ENCODE measurements at places on chromosomes 16 and 17.

DNA sequence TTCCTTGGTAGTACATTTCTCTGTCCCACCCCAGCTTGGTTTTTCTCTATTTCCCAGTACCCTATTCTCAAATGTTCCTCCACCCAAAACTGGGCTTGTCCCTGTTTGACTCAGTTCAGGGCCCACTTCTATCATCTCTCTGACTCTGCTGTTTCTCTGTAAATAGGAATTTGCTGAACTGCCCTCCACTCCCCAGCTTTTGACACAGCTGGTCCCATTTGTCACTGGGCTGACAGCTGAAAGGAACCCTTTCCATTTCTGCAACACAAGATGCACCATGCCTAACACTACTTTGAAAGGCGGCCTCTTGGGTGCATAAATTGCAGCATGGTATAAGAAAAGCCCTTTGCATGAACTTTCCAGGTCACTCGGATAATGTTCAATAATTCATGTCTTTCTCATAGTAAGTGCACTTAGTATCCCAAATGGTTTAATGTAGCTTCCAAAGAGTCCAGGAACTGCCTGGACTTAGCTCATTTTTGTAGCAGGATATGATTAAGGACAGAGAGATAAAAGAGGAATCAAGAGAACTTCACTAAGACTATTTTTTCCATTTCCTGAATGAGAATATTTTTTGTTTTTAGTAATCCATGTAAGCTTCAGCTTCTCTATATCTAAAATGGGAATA lies 256.7 kb downstream of the CDH11 start:
- no peak for DNase-seq

DNA sequence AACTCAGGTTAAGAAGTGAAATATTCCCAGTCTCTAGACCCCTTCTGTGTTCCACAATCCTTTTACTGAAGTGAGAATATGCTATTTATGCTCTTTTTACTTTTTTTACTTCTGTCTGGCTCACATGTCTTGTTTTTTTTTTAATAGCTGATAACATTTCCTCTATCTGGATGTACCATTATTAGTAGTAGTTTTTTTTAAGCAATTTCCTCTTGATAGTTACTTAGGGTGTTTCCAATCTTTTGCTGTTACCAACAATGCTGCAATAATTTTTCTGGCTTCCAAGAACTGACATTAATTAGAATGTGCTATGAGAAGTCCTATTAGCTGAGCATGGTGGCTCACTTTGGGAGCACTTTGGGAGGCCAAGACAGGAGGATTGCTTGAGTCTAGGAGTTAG lies 32.0 kb downstream of the KSR1 start:
- no peak for DNase-seq

DNA sequence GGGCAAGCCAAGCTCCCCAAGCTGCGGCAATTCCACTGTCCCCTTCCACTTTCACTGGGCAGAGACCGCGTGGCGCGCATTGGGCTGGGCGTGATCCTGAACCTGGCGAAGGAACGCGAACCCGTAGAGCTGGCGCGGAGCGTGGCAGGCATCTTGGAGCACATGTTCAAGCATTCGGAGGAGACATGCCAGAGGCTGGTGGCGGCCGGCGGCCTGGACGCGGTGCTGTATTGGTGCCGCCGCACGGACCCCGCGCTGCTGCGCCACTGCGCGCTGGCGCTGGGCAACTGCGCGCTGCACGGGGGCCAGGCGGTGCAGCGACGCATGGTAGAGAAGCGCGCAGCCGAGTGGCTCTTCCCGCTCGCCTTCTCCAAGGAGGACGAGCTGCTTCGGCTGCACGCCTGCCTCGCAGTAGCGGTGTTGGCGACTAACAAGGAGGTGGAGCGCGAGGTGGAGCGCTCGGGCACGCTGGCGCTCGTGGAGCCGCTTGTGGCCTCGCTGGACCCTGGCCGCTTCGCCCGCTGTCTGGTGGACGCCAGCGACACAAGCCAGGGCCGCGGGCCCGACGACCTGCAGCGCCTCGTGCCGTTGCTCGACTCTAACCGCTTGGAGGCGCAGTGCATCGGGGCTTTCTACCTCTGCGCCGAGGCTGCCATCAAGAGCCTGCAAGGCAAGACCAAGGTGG lies 9.8 kb downstream of the SARM1 start:
- DNase-seq = no peak

- peak; percentile 55 for DNase-seq
Observed at GRCh38 chr16:21656795-21657768, 4.7 kb upstream of the IGSF6 start.

- no peak for DNase-seq
Observed at GRCh38 chr17:40448213-40448638, 5.0 kb downstream of the IGFBP4 start.

GRCh38 chr16:50600582-50601283 lies 52.5 kb downstream of the NKD1 start:
- no peak for DNase-seq

DNA sequence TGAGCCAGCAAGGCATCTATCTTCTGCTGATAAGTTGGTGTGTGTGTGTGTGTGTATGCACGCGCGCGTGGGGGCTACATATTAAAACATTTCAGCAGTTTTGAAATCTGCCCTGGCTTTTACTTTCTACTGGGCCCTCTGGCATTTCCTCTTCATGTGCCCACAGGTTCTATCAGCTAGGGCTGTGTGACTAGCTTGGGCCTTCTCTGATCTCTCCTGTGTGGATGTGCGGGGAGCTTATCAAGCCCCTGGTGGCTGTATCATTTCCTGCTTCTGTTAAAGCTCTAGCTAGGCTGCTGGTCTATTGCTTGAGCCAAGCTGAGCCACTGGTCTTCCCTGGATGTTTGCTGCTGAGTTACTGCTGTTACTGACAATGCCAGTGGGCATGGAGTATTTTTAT lies 132.5 kb downstream of the AATF start:
- DNase-seq = no peak

DNA sequence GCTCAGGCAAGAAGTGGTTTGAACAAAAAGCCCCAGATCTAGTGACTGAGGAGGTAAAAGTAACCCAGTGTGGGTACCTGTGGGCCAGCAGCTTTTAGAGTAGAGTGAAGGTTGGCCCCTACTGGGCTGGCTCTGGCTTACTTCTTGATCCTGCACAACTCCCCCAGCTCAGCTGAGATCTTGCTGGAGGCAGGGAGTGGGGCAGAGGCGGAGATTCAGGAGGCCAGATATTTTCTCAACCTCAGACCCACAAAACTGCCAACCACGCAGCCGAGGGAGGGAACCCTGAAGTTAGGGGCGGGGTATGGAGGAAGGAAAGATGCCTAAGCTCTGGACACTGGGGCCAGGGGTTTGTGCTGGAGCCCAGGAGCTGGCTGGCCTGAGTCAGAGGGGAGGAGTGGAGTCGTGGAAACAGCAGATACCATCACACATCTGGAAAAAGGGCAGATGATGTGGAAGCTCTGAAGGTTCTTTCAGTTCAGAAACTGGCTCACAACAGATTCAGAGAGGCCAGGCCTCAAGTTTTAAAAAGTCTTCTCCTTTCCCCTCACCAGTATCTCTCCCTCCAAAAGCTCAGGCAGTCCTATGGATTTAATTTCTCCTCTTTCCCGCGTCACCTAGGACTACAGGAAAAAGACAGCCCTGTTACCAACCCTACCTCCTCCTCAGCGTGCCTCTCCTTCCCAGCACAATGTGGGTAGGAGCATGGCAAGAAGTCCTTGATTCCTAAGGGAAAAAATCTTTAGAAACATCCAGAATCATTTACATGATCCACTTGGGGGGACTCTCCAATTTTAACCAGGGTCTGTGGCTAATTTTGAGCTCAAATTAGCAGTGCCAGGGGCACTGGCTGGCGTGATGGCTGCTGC lies 48.1 kb downstream of the MYO18A start:
- no peak for DNase-seq

DNA sequence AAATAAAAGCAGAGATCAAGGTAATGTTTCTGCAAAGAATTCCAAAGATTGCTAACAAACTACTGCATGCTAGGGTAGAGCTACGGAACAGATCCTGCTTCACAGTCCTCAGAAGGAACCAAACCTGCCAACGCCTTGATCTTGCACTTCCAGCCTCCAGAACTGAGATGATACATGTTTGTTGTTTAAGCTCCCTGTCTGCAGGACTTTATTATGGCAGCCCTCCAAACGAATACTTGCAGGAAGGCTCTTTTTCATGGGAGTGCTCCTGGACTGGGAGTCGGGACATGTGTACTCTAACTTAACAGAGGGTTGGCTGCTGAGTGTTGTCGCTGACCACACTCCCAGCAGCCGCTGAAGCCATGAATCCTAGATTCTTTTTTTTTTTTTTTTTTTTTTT lies 808.8 kb upstream of the EEF2KMT start:
- DNase-seq = no peak

- DNase-seq = no peak
Observed at GRCh38 chr17:60557805-60558204, 31.8 kb upstream of the APPBP2 start.

DNA sequence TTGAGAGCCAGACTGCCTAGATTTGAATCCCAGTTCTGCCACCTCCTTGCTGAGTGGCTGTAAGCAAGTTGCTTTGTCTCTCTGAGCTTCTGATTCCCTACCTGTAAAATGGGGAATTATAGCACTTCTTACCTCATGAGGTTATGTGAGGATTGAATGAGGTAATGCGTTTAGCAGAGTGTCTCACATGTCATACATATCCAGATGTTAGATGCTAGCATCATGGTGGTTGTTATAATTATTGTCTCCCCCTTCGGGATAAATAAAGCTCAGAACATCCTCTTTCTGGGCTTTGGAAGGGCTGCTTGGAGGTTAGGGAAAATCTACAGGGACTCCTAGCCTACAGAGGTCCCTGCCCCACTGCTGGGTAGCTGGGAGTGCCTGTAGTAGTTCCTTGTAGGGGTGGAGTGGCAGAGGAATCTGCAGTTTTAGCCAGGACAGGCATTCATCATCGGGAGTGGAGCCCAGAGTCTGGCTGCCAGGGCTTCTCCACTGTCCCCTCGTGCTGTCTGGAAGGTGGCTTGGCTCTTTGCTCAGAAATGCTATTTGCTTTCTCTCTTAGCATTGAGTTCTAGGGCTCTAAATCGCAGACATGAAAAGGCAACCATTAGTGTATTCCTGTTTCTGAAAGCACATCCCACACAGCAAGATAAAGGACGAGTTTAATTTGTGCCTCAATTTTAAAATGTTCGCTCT lies 137.9 kb upstream of the CACNG3 start:
- DNase-seq = no peak

- no peak for DNase-seq
Observed at GRCh38 chr16:4373909-4374742, 2.5 kb downstream of the VASN start.

- DNase-seq = no peak
Observed at GRCh38 chr16:82300374-82300951, 130.4 kb upstream of the MPHOSPH6 start.

- DNase-seq = peak; percentile 55
Observed at GRCh38 chr17:4900231-4901107, 1.1 kb downstream of the C17orf107 start.

DNA sequence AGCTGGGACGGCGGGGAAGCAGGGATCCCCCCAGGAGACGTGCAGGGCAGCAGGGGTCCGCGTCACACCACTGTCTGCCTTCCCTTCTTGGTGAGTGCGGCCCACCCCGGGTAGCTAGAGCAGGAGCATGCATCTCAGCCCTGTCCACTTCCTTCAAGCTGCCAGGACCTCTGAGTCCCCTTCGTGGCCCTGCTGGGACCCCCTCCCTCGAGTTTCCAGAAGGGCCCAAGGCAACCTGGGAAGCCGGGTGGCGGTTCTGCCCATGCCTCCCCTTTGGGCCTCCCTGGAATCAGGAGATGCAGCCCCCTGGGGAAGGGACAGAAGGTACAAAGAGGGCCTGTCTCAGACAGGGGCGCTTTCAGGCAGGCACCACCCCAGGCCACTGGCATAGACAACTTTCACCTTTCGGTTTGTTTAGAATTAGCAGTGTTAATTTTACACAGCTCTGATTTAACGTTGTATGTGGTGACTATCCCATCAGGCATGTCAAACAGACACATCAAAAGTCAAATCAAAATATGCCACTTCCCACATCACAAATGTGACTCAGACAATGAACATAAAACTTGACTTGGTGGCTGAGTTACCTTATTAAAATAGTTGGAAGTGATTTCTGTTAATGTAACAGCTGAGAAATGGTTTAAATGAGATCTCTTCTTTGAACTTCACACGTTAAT lies 94.5 kb upstream of the METRNL start:
- DNase-seq = no peak

DNA sequence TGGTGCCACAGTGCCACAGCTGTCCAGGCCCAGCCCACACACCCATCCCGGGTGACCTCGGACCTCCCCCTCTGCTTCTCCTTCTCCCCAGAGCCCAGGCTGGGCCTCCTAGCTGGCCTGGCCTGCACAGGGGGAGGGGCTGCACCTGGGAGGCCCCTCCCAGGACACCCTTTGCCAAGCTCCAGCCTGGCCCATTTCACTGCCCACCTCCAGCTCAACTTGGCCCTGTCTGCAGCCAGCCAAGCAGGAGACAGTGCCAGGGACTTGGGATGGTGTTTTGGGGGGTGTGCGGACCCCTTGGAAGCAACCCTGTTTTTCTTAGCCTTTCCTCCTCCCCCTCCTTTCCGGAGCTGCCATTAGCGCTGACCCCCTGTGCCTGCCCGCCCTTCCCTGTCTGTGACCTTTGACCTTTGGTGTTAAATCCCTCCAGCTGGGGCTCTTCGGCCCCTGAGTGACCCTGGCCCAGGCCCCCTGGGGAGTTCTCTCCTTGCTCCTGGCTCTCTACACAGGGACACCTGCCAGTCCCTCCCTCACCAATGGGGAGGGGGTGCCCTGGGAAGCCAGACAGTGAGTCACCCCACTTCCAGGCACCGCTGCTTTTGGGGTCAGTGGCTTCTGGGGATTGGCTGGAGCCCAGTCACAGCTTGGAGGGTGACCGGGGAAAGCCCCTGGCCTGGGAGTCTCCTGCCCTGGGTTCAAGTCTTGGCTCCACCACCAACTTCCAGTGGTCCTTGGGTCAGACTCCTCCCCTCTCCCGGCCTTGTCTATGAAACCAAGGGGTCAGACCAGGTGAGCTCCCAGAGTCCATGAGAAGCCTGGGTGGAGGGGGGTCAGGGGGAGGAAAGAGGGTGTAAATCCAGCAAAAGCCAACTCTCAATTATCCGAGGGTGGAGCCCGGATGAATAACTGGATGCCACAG lies 1.9 kb downstream of the GLIS2 start:
- DNase-seq = no peak

DNA sequence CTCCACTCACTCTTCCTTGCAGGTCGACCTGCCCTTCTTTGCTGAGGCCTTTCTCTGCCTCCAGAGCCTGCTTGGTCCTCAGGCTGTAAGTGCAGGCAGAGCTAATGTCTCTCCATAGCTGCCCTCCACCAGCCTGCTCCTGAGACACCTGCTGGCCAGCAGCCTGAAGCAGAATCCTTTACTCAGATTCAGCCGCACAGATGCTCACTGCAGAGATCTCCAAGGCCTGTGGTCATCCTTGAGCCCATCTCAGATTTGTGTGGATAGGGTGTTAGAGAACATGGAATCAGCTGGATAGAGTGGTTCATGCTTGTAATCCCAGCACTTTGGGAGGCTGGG lies 11.5 kb downstream of the DEXI start:
- DNase-seq = no peak

DNA sequence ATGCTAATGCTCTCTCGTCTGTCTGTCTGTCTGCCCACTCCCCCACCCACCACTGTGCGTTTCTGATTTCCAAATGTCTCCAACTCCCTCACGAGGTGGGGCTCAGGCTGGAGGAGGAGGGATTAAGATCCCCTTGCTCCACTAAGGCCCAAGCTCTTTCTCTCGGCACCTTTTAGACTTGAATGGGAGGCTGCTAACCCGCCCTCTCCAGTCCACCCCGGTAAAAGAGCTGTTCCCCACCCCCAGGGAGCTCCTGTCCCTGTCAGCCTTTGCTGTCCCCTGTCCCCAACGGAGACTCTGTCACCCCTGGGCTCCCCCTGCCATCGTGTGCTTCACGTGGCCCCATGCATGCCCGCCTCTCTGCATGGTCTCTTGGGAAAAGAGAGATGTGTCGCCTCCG lies 68.5 kb upstream of the PLCG2 start:
- no peak for DNase-seq

GRCh38 chr17:28460901-28461300 lies 12.5 kb upstream of the SLC13A2 start:
- no peak for DNase-seq

All from T-helper 1 cell (primary cell).